AG09319 (cell line): ENCODE measurements at places on chromosomes 12 and 14.

DNA sequence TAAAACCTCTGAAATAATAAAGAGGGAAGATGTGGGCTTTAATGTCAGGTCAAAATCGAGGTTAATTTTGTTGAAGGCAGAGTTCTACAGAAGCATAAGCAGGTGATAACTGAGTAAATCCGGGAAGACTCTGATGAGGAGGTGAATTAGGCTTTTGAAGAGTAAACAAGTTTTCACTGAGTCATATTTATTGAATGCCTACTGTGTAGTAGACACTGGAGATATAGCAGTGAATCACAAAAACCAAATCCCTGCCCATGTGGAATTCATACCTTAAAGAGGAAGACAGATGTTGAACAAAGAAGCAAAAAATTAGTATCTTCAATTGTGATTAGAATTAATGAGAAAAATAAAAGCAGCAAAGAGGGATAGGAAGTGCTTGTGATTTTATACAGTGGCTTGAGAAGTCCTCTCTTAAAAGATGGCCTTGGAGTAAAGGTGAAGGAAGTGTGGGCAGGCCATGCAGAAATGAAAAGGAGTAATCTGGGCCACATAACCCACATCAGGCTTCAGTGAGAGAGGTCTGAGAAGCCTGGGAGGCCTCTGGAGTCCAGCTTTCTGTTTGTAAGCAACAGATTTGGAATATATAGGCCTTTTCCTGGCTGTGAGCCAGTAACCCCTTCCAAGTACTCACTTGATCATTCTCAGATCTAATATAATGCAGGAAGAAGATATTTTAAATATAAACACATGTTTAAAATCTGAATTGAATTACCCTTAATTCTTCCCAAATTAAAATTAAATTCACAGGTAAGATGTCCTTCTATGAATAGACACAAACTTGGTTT lies 46.7 kb downstream of the BHLHE41 start:
- DNase-seq: no peak

GRCh38 chr14:104130974-104131651 lies 7.3 kb upstream of the KIF26A start:
- no peak for DNase-seq

- DNase-seq: peak; percentile 34
Observed at GRCh38 chr12:123237646-123238329, 4.6 kb downstream of the MTRFR start.

DNA sequence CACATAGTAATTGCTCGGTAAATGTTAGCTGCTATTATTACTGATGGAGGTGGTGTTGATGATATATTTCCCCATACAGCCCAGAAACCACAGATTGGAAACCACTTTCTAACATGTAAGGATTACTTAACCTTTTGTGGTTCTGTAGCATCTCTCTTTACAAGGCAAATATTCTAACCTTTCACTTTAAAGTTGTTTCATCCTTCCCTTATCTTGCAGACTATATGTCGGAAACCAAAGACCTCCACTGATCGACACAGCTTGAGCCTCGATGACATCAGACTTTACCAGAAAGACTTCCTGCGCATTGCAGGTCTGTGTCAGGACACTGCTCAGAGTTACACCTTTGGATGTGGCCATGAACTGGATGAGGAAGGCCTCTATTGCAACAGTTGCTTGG lies 75.8 kb downstream of the FRMD6 start:
- DNase-seq: no peak

DNA sequence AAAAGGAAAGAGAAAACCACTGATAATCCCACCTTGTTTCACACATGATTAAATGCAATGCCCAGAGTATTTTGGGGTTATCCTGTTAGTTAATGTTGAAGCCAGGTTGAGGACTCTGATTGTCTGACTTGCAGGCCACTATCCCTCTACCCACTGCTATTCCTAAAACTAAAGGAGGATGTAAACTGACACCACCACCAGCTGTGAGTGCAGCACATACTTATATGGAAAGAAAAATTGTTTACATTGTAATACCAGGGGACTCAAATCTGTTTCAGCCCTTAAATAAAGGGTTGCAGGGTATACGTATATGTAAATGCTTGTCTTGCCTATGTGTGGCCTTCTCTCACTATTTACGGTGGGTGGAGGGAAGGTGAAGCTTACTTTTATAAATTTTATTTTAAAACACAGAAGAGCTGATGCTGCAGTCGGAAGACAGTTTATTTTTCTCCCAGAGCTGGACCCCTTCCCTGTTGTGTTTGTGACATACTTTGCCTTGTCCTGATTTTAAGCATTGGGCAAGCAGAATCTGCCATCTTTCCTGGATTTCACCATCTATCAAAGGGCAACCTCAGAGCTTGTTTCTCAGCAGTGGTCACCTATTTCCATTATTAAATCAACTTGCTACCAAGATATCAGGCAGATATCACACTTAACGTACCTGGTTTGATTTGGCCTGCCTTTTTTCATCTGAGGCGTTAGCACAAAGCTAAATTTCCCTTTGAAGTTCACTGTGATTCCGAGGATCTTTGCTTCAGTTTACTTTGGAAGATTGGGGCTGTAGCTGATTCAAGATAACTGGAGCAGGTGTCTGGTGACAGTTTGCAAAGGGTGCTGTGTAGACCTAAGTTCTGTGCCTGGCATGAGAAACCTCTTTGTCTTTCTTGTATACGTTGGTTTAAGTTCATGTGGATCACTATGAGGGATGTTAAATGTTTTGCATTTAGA lies 25.2 kb downstream of the DAAM1 start:
- no peak for DNase-seq

- no peak for DNase-seq
Observed at GRCh38 chr12:54662026-54662425, 13.9 kb upstream of the DCD start.

DNA sequence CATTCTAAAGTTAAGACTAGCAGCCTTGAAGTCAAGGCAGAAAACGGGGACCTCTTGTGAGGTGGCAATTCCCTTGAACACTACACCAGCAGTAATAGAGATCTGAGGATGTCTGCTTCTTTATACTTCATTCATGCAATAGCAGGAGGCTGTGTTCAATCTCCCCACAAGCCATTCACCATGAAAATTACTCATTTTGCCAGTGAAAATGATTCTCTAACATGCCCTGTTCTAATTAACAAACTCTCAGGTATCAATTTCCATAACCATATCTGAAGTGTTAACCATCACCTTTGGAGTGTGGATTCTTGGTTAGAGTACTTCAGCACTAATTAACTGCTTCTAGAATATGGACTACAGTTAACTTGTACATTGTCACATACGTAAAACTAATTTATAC lies 3.4 kb upstream of the GLIPR1 start:
- no peak for DNase-seq

DNA sequence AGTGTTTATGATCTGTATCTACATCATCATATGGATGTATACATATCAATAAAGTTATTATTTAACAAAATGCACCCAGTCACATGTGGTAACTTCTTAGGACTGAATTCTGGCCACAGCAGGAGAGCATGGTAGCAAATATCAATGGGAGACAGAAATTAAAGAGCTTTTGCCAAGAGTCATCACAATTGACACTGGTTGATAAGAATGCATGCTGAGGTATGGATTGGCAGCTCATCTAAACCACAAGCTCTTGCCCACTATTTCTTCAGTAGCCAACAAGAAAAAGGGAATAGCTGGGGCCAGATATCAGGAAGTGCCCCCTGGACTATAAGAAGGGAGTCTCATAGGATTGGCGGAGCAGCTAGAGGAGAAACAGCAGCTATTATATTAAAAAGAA lies 9.4 kb upstream of the PTGR2 start:
- no peak for DNase-seq

- no peak for DNase-seq
Observed at GRCh38 chr14:99744873-99745224, 48.4 kb upstream of the EML1 start.

GRCh38 chr14:103880348-103881267 lies 33.2 kb upstream of the PPP1R13B start:
- DNase-seq: peak; percentile 34

- DNase-seq: peak; percentile 74
Observed at GRCh38 chr14:94601884-94602391, 10.3 kb upstream of the SERPINA3 start.

GRCh38 chr14:83271663-83272062 lies 1738.0 kb upstream of the SEL1L start:
- DNase-seq: no peak

GRCh38 chr12:74918291-74918690 lies 291.3 kb downstream of the KCNC2 start:
- DNase-seq: no peak

DNA sequence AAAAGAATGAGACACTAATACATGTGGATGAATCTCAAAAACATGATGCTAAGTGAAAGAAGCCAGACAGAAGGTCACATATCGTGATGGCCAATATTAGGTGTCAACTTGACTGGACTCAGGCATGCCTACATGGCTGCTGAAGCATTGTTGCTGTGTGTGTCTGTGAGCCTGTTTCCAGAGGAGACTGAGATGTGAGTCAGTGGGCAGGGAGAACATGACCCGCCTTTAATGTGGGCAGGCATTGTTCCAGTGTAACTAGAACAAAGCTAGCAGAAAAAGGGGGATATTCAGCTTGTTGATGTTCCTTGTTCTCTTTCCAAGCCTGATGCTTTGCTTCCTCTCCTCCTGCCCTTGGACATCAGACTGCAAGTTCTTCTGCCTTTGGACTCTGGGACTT lies 47.6 kb downstream of the DCAF5 start:
- no peak for DNase-seq

- DNase-seq: peak; percentile 86
Observed at GRCh38 chr12:32558903-32559302, 120.2 kb upstream of the DNM1L start.

- DNase-seq: no peak
Observed at GRCh38 chr14:33676135-33676566, 274.7 kb downstream of the EGLN3 start.

DNA sequence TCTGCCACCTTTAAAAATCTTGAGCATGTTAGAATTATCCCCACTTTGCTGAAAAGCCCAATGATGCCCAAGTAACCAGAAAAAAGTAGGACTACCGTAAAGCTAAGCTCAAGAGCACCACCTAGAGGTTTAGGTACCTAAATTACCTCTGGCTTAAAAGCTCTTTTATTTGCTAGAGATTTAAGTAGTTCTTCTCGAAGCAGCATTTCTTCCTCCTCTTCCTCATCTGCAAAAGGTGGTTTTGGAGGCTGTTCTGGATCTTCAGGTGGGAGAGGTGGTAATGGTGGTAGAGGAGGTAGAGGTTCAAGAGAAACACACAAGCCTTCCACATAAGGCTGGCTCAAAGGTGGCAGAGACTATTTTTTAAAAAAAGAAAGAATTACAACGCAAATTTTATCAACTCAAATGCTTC lies 26.9 kb downstream of the ZFC3H1 start:
- DNase-seq: peak; percentile 38

DNA sequence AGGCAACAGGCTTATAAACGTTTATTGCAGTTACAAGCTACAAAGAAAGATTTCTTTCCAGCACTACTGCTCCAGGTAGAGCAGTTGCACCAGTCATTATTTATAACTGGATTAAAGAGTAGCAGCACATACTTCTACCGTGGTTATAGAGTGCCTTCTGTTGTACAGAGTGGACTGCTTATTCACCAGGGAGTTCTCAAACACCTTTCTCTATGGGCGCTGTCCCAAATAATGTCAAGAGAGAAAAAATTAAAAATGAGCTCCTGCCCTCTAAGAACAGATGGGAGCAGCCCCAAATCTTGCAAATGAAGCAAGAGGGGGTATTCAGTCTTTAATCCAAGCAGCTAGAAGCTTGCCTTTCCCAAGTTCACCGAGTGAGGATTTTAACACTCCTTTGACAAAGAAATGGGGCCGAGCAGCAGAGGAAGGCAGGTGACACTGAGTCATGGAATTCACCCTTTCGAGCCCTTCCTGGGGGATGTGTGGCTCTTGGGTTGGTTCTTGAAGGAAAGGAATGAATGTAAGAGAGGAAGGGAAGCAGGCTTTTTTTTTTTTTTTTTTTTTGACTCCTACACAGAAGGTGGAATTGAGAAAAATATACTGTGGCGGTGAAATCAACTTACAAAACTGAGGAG lies 181.2 kb downstream of the PRKCH start:
- no peak for DNase-seq

GRCh38 chr14:99441157-99441870 lies 39.3 kb downstream of the SETD3 start:
- DNase-seq: no peak

DNA sequence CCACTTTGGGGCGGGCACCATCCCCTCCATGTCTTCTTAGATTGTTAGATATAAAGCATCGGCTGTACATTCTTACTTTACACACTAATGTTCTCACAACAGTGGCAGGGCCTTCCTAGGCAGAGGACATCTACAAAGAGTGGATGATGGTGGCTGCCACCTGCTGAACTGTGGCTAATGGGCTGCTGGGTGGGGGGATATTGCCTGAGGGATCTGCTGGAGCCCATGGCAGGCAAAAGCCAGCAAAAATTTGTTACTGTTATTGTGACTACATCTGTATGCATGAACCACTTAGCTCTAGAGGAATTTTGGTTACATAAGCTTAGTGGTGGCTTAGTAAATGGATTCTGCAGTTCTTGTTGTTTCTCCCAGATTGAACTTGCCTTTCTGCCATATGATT lies 52.6 kb downstream of the DIP2B start:
- no peak for DNase-seq

DNA sequence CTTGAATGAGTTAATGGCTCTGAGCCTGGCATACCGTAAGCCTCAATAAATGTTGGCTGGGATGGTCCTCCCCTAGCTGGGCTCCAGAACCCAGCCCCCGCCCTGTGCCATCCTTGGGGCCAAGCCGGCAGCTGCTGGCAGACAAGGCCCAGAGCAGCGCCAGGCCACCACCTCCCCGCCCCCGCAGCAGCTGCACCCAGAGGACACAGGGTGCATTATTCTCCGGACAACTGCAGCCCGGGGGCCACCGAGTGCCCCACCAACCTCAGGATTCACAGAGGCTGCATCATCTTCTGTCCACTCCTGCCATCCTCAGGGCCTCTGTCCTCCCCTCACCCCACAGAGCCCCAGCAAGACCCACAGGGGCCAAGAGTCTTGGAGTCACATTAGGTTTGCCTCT lies 92.7 kb downstream of the NCOR2 start:
- DNase-seq: no peak

- DNase-seq: no peak
Observed at GRCh38 chr14:50353126-50353525, 41.0 kb downstream of the DMAC2L start.

- DNase-seq: no peak
Observed at GRCh38 chr12:50828886-50829285, 13.8 kb upstream of the TMPRSS12 start.

DNA sequence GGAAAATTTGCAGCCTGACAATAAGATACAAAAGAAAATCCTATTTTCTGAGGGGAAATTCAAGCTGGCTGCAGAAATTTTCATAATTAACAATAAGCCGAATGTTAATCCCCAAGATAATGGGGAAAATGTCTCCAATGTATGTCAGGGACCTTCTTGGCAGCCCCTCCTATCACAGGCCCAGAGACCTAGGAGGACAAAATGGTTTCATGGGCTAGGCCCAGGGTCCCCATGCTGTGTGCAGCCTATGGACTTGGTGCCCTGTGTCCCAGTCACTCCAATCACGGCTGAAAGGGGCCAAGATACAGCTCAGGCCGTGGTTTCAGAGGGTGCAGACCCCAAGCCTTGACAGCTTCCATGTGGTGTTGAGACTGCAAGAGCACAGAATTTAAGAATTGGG lies 11.2 kb downstream of the C12orf50 start:
- DNase-seq: no peak

GRCh38 chr12:74483057-74483456 lies 54.6 kb upstream of the ATXN7L3B start:
- DNase-seq: no peak
